ENCODE measurements at places on chromosomes 3 and 15. TPM values are rescaled to one million over a fixed set of nuclear protein-coding genes. Genes with fewer than 3 reads are reported as not detected.

GRCh38 chr15:78035321-78035751, 42.2 kb downstream of the TBC1D2B start:
- DNase-seq, result no peak

- no peak for DNase-seq
Observed at GRCh38 chr3:141413801-141414689, 45.7 kb downstream of the ZBTB38 start.

DNA sequence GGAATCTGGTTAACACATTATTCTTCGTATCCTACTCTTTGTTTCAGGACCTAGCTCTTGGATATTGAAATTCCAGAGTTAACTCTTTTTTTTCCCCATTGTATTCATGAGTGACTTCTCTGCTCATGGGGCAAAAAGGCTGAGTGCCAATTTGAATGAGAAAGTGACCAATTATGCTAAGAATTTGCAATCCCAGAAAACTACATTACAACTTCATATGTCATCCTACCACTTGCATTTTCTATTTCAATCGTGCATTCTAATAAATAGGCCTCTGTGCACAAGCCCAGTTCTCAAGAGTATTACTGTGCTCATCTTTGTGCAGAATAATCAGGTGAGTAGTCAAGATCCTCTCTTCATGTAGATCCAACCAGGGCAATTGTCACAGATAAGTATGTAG, 537.8 kb downstream of the OTOL1 start:
- no peak for DNase-seq

DNA sequence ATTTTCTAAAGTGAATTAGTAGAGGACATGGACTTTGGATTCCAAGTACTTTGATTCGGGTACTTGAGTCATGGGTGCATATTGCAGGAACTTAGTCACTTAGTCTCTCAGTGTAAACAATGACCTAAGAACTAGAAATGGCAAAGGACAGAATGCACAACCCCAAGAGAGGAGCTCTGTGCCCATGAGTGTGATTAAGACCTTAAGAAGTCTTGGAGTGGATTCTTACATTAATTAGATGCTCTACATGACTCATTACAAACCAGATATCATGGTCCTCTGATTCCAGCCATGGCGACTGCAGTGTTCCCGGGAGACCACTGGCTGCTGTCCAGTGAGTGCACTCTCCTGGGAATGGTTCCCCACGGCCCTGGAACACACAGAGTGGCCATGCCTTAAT, 251.5 kb downstream of the GABRG3 start:
- no peak for DNase-seq

- DNase-seq, result no peak
Observed at GRCh38 chr3:48215019-48215418, 8.3 kb upstream of the CAMP start.

- DNase-seq, result no peak
Observed at GRCh38 chr15:79197285-79197684, 85.2 kb upstream of the ANKRD34C start.

GRCh38 chr3:177977381-177978158, 558.7 kb upstream of the KCNMB2 start:
- DNase-seq, result peak; percentile 61

Gene GP5
- 0.15 TPM for total RNA-seq

Gene SYNM
- 0.12 TPM for total RNA-seq

Gene IMPG2
- total RNA-seq, result 0.26 TPM

GRCh38 chr3:192637803-192638202, 89.5 kb downstream of the FGF12 start:
- no peak for DNase-seq

DNA sequence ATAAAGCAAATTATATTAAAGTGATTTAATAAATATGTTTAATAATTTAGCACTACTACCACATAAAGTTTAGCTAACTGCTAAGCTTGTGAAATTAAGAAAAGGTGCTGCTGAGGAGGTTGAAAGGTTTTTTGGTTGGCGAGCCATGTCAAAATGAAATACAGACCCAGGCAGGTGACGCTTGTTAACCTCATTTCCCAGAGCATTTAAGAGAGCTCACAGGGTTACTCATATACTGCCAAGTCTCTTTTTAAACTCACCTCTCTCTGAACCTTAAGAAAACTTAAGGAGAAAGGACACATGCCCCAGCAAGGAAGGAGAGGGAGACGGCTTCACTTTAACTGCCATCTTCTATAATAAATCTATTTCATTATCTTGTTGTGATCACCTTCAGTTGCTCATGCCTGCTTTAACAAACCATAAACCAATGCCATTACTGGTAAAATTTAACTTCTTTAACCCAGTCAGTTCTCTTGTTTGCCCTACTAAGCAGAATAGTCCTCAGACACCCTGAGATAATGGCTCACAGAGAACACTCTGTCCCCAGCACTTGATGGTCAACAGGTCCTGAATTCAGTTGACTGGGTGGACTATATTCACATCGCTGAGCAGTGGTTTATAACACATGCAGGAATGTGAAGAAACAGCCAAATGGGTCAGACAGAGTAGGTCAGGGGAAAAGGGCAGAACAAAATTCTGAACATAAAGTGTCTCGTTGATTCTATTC, 540.1 kb downstream of the UNC13C start:
- no peak for DNase-seq

Gene PLSCR5
- total RNA-seq, result not detected

Gene KNG1
- total RNA-seq, result not detected

- no peak for DNase-seq
Observed at GRCh38 chr15:88656760-88657221, 18.0 kb downstream of the ISG20 start.

- peak; percentile 73 for DNase-seq
Observed at GRCh38 chr15:82146990-82147461, 101.2 kb upstream of the MEX3B start.

GRCh38 chr3:161770484-161771386, 274.1 kb downstream of the OTOL1 start:
- peak; percentile 16 for DNase-seq

Gene DNAH1
- total RNA-seq, result 7.6 TPM

Gene CLDN1
- 197 TPM for total RNA-seq

DNA sequence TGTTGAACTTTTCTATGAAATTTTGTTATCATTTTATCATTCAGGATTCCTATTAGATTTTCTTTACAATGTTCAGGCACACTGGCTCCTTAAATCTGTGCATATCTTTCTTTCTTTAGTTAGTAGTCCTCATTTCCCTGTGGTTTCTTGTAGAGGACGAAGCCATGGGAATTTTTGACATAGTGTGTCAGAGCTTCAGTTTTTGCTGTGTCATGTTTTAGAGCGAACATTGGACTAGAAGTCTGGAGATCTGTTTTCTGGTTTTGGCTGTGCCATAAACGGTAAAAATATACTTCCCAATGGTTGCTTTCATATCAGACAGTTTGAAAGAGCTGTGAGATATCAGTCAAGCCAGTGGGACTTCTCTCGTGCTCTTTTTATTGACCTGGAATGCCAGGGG, 105.2 kb downstream of the CHCHD4 start:
- DNase-seq, result no peak

DNA sequence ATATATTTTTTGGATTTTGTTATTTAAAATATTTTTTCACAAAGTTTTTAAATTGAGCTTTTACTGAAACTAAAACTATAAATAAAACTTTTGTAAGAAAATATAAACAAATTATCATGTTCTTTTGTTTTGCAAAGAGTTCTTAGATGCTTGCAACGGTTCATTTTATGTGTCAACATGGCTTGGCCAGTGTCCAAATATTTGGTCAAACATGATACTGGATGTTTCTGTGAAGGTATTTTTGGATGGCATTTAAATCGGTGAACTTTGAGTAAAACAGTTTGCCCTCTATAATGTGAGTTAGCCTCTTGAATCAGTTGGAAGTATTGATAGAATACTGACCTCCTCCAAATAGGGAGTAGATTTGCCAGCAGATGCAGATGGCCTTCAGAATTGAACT, 612.6 kb upstream of the NECTIN3 start:
- DNase-seq, result peak; percentile 41

Gene FETUB
- total RNA-seq, result 0.47 TPM

GRCh38 chr15:60528530-60528929, 49.6 kb upstream of the ICE2 start:
- DNase-seq, result peak; percentile 13

DNA sequence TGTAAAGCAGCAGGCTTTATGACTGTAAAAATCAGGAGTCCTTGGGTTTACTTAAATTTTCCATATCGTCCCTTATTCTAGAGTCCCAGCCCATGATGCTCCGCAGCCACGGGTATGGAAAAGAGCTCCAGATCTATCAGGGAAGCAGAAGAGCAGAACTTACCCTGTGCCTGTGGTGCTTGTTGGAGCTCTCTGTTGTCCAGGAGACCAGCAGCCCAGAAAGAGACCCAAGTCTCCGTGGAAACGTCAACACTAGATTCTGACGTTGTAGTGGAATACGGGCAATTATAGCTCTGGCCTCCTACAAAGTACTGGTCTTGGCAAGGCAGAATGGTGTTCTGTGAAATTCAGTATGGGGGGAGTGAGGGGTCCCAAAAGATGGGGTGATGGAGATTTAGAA, 2.0 kb downstream of the GMNC start:
- no peak for DNase-seq

Gene AHSG
- total RNA-seq, result not detected

Gene USF3
- 12.1 TPM for total RNA-seq

GRCh38 chr15:82132096-82132495, 86.3 kb upstream of the MEX3B start:
- no peak for DNase-seq

DNA sequence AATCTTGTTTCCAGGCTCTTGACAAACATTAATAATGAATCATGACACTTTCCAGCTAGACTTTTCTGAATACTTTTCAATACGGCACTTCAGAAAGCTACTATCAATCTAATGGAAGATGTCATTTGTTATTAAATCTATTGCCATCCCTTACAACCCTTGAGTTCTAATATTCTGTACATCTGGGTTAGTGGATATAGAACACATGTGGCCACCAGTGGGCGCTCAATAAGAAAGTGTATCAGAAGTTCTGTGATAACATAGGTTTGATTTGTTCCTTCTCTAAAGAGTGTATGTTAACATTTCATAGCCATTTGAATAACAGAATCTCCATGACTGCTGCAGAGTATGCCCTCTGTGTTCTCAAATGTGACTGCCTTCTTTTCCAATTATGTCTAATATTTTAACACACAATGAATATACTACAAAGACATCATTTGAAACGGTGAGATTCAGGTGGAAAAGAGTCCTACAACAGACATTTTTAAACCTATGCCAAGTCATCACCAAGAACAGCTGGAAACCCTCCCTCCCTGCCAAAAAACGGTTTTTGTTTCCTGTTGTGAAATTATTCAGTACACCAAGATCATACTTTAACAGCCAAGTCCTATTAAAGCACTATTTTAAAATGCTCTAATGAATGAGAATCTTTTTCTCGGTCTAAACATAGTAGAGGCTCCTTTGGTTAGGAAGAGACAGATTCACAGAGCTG, 22.2 kb downstream of the ALDH1A2 start:
- peak; percentile 66 for DNase-seq

DNA sequence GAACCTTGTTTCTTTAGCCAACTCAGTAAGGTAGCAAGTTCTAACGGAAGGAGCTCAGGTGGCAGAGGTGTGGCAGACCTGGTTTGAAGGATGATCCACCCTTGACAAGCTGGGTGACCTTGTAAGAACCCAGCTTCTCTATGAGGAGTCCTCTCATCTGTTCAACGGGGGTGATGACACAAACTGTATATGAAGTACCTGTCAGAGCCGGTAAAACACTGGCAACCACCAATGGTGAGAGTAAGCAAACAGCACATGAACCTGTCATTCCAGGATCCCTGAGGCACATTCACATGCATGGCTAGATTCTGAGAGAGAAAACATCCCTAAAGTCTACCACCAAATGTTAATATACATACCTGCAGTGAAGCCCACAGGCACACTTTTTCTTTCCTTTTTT, 2.4 kb downstream of the SCAP start:
- DNase-seq, result no peak

GRCh38 chr15:94229591-94230369, 1.6 kb upstream of the MCTP2 start:
- no peak for DNase-seq

Gene PIERCE2
- 3.5 TPM for total RNA-seq

GRCh38 chr15:101124731-101125451, 127.0 kb downstream of the CHSY1 start:
- DNase-seq, result peak; percentile 14

Gene RHOV
- 1.7 TPM for total RNA-seq

DNA sequence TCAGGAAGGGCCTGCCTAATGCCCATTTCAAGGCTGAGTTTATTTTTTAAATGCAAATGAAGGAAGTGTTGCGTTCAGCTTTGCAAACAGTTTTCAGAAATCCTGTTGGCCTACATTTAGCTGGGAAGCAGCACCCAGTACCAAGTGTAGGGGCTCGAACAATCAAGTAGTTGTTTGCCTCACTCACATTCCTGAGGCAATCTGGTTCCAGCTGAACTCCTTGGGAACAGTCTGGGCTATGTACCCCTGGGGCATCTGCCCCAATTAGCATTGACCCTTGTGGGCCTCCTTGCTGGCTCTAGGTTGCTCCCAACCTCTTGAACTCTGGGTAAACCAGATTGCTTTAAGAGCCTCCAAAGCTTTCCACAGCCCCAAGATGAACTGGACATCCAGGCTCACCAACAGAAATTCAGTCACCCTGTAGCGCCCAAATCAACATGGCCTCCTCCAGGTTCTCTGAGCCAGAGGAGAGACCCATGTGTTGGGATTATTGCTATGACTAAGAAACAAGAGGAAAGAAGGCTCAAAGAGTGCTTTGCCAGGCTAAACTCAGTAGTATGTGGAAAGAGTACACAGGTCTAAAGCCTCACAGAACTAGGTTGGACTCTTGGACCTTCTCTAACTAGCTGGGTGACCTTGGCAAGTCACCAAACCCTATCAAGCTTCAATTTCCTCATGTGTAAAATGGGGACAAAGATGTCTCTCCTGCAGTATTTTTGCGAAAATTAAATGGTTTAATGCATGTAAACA, 532.7 kb downstream of the SOX2 start:
- DNase-seq, result no peak

GRCh38 chr3:50370594-50370993, 11.3 kb upstream of the TMEM115 start:
- peak; percentile 50 for DNase-seq

DNA sequence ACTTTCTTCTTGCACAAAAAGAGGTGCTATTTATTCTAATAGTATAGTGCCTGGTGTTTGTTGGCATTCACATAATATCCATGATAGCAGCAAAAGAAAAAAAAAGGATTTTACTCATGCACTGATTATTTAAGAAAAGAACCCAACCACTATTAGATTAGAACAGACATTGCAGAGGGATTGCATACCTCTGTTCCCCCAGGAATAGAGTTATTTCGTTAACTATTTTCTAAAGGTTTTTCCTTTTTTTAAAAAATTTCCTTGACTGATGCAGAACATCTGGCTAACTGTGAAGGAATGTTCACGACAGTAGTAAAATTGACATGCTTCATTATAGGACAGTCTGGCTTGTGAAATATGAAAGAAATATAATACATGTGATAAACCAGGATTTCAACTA, 136.6 kb upstream of the PTX3 start:
- no peak for DNase-seq

DNA sequence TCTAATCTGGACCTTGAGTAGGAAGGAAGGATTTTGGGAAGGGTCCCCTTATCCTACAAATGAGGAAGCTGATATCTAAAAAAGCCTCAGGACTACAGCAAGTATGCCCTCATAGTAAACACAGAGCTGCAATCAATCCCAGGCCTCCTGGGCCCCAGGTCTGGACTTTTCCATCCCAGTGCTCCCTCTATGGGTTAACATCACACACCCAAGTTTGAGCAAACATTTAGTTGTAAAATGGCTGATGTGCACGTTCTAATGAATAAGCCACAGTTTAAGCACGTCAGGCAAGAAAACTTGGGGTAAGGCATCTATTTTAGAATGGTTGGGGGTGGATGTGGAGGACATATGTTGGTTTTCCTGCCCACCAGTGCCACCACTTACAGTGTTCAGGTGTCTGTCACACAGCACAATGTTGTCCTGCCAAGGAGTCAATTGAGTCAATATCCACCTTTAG, 44.3 kb upstream of the UBE2E1 start:
- peak; percentile 66 for DNase-seq

- DNase-seq, result no peak
Observed at GRCh38 chr3:47313341-47314055, 30.8 kb downstream of the KLHL18 start.

Measured in MCF 10A (cell line).